ENCODE measurements at places on chromosomes 2 and 18.

- DNase-seq: no peak
Observed at GRCh38 chr2:238731961-238732360, 115.9 kb upstream of the TWIST2 start.

- no peak for DNase-seq
Observed at GRCh38 chr2:131055169-131056065, 37.8 kb downstream of the FAM168B start.

DNA sequence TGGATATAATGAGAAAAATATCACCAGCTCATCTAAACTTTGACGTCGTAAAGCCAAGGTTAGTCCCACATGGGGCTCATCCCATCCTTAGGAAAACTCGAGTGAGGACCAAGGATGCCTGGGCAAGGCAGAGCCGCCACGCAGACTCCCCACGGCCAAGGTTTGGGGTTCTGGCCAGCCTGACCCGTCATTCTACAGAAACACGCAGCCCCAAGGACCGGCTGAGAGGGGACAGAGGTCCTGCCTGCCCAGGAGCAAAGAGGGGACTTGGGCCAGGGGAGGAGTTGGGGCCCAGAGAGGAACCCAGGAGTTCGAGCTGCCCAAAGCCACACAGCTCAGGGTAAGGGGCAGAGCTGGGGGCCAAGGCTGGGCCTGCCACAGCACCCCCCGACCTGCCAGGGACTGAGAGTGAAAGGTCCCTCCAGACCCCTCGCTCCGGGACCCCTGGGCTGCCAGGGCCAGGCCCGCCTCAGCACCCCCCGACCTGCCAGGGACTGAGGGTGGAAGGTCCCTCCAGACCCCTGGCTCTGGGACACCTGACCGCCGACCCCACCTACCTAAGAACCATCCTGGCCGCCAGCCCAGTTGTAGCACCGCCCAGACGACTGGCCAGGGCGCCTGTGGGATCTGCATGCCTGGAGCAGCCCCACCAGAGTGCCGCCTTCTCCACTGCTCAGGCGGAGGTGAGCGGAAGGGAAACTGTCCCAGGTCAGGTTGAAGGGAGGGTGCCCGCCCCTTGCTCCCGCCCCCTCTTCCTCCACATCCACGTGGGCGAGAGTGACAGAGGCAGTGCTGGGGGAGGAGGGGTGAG, at the start of gene PDCD1:
Gene PDCD1, minus strand, starts transcription at position 689 of the 811 bp plus-strand sequence. Its CDS starts 56 bp downstream, at position 633.
- DNase-seq: no peak

- DNase-seq: no peak
Observed at GRCh38 chr2:186551323-186552050, 38.4 kb upstream of the ITGAV start.

DNA sequence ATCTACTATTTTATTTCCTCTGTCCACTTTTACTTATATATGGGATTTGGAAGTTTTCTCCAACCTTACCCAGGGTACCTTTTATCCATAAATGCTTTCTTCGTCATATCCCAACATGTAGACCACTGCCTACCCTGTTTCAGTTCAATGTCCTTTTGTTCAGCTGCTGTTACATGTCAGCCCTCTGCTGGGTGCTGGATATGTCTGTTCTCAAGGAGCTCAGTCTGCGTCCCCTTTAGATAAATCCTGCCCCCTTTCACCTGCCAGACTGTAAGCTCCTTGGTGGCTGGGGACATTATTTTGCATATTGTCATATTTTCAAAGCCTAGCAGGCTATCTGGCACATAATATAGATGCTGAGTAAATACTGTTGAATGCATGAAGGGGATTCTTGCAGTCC, 53.2 kb downstream of the NEMP2 start:
- DNase-seq: no peak

DNA sequence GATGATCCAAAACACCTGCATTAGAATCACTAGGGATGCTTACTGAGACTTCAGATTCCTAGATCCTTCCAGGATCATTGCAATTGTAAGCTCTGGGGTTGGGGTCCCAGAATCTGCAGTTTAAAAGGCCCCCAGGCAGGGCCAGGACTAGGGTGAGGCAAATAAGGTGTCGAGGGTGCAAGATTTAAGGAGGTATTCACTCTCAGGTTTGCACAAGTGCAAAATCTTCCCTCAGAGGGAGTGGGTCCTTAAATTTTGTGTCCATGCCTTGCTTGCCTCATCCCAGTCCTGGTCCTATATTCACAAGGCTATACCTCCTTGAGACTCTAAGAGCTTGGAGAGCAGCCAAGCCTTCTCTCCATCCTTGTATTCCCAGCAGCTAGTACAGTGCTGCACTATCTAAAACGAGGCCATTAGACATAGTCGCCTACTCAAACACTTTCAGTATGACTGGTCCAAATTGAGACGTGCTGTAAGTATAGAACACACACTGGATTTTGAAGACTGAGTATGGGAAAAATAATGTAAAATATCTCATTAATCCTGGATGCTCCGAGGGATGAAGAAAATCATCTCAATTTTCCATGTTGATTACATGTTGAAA, 31.6 kb upstream of the MREG start:
- no peak for DNase-seq

- no peak for DNase-seq
Observed at GRCh38 chr2:68290901-68291300, 28.8 kb downstream of the CNRIP1 start.

GRCh38 chr2:57417007-57417406, 629.6 kb upstream of the VRK2 start:
- DNase-seq: no peak

DNA sequence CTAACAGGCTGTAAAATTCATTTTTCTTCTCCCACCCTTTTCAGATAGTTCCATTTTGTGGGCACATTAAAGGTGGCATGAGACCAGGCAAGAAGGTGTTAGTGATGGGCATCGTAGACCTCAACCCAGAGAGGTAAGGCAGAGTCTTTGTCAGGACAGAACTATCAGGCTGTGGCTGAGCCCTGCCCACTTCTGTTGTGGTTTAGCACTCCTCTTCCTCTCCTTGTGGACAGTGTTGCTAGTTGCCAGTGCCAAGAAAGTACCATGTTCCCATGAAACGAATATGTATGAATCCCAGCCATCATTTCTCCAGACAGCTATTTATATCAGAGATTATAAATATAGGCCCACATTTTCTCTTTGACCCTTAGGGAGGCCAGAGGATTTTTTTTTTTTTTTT, 1.6 kb downstream of the LGALSL start:
- DNase-seq: no peak

GRCh38 chr2:8573234-8573941, 108.5 kb upstream of the ID2 start:
- no peak for DNase-seq

GRCh38 chr2:186925514-186925913, 76.5 kb upstream of the ZSWIM2 start:
- DNase-seq: no peak

- DNase-seq: no peak
Observed at GRCh38 chr2:57947398-57947797, 99.2 kb upstream of the VRK2 start.

- no peak for DNase-seq
Observed at GRCh38 chr18:32847691-32848090, 74.9 kb upstream of the KLHL14 start.

DNA sequence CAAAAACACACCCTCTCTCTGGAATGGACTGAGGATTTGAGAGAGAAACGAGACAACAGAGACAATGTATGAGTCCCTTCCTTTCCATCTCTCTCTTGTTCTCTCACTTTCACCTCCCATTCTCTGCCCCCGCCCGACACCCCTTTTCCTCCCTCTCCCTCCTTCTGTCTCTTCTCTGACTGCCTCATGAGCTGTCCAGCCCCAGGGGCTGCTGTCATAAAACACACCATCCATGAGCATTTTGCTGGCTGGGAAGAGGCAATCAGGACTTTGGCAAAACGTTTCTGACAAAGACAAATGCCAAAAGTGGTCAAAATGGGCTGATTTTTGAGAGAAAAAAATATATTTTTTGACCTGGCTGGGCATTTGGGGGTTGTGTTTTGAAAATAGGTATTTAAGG, 377.2 kb downstream of the EN1 start:
- no peak for DNase-seq

GRCh38 chr18:26434887-26435286, 113.5 kb downstream of the KCTD1 start:
- no peak for DNase-seq

GRCh38 chr2:214807653-214808052, 1.8 kb downstream of the BARD1 start:
- DNase-seq: no peak

DNA sequence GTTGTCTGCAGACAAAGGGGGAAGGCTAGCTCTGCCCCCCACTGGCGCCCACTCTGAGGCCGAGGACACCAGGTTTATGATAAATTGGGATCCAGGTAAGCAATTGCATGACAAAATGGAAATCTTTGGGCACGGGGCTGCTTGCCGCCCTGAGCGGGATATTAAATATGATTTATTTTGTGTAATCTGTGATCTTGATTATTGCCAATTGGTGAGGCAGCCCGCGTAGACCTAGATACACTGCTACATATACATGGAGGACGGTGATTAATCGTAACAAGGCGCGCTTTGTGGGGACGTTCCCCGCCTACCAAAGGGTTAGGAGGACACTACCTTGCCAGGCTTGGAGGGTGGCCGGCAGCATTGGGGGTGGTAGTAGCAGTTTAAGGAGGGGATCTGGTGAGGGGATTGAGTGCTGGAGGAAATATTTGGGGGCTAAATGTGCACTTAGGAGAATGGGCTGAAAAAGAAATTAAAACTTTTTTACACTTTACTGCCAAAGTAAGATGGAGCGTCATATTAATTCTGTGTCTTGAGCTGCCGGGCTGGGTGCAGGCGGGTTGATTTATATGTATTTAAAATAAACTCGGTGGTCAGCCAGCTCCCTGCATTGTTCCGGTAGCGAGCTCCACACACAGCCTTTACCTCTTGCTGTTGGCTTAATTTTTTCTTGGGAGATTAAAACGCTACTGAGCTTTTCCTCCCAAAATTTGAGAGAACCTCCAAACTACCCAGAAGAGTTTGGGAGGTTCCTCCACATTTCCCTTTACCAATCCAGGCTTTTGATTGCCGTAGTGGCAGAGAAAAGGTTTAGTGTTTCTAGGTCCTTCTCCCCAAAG, 4.1 kb downstream of the HOXD3 start:
- DNase-seq: no peak

- DNase-seq: no peak
Observed at GRCh38 chr2:12642859-12643258, 73.9 kb upstream of the TRIB2 start.

Measured in kidney capillary endothelial cell (primary cell).